ENCODE measurements at places on chromosomes 2 and 18.

GRCh38 chr2:100321179-100321865, 979 bp downstream of the LONRF2 start:
- no peak for DNase-seq

DNA sequence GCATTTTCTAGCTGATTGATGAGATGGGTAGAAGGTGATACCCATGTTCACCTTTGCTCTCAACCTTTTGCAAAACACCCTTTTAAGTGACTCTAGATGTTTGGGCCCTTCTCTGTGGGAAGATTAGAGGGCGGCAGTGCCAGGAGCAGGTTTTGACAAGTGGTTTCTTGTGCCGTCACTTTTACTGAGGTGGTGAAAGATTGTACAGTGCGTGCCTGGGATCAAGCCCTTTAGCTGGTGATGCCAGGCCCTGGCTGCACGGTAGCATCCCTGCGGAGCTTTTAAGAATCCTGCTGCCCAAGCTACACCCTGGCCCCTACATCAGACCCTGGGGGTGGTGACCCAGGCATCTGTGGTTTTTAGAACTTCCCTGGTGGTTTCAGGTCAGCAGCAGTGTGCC, 29.1 kb downstream of the MTCL1 start:
- no peak for DNase-seq

- no peak for DNase-seq
These were observed 6.0 kb downstream of the GAREM2 start for GRCh38 chr2:26178746-26179436.

GRCh38 chr18:9140381-9140780, 3.8 kb downstream of the ANKRD12 start:
- no peak for DNase-seq

GRCh38 chr2:200428961-200429665, 80.8 kb downstream of the KCTD18 start:
- DNase-seq = no peak

DNA sequence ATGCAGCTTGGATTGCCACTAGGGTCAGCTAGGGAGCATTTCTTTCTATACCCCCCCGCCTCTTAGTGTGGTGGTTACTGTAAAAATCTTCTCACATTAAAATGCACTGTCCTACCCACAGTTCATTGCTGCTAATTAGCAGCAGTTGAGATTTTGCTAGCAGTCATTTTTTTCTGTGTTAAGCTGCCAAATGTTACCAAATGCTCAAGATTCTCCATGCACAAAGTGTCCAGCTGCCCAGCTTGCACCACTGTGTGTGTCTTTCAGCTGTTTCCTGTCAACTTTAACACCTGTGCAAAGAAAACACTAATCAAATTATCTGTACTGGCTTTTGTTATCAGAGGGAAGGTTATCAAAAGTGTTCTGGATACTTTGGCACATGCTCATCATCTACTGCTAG, 679.3 kb downstream of the NR4A2 start:
- no peak for DNase-seq

DNA sequence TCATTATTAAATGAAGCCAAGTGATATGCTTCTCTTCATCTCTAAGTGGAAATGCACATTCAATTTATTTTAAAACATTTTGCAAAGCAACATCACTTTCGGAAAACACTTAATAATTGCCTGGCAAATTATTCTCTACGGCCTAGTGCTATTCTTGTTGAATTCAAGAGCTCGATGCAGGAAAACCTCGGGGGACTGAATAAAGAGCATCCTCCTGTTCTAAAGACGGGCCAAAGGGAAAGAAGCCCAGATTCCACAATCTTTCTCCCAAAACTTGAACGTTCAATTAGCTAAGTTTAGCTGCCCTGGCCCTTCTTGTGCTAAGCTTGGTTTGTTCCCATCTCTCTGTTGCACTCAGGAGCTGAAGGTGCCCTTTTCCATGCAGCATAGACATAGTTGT, 23.2 kb upstream of the SEH1L start:
- no peak for DNase-seq

DNA sequence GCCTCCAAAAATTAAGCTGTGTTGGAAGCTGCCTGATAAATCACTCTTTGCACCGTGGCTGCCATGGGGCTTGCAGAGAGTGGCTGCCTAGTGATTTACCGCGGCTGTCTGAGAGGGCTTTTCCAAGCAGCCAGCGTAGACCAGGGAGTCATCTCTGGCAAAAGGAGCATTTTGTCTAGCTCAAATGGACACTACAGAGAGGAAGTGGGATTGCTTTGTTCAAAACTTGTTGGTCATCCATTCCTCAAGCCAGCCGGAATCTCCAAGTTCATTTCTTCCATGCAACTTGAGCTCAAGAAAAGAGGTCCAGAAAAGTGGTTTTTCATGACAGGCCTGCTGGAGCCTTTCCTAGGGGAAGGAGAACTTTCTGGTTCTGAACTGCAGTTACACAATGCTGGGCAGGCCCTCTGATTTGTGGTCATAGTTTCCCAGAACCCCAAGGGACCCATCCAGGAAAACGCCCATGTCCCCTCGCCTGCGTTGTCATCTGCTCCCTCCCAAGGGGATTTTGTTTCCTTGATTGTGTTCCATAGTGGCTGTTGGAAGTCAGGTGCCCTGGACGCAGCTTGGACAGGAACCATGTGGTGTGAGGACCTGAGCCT, 108.1 kb downstream of the TRIB2 start:
- DNase-seq = no peak

DNA sequence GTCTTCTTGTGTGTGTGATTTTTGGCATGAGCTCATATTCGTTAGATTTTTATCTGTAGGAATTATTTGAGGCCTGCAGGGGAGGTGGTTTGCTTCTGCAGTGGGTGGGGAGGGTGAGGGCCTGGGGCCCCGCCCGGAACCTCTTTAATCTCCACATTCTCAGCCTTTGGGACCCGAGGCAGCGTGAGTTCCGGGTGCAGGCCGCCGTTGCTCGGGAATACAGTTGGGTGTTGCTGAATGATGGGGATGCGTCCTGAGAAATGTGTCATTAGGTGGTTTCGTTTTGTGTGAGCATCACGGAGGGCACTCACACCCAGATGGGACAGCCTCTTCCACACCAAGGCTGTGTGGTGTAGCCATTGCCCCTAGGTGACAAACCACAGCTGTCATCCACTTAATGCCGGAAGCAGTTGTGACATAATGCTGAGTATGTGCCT, 13.7 kb upstream of the GAL3ST2 start:
- no peak for DNase-seq

GRCh38 chr2:211390536-211391188, 834.3 kb downstream of the CPS1 start:
- DNase-seq = no peak

GRCh38 chr2:178280244-178280852, 86.0 kb downstream of the OSBPL6 start:
- DNase-seq = no peak

DNA sequence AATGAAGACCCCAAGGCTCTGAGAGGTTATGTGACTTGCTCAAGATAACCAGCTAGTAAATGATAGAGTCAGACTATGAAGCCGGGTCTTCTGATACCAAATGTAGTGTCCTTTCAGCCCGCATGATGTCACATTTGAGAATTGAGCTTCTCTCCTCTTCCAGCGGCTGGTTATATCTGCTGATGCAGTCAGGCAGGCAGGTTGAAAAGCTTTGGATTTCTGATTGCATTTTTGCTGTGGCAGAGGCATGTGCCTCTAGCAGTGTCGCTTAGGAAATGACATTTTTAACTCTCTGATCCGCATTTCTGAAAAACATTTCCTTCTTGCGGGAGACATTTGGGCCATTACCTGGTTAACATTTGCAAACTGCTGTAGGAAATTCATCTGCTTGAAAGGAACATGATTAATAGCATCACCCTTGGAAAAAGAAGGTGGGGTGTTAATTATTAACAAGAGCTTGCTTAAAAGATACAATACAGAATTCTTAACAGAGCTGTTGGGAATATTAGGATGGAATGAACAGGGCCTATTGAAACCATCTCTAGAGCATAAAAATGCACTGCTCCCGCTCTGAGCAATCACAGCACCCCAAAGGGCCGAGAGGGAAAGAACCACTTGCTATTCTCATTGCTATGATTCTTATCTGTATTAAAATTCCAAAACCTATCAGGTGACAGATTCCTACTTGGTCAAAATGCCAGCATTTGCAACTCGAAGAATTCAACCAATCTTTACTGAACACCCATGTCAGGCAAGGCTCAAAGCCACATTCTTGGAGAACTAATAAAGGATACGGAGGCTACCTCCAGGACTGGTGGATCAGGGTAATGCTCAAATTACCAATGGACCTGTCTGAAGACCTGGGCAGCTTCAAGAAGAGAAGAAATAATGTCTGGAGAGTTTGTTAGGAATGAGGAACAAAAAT, 25.9 kb downstream of the MRO start:
- no peak for DNase-seq

DNA sequence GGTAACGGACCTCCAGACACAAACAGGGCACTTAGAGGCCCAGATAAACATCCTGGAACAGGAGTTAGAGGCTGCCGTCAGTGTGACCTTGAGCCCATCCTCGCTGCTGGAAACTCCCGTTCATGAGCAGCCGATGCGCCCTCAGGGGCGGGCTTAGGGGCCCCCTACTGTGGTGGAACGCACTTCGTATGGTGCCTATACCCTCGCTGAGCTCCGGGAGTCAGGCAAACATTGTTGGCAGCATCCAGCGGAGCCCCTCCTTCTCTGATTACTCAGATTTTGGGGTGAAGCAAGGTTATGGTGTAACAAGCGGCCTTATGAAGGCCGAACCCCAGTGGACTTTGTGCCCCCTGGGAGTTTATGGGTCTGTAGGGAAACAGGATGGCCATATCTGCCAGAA, 205.3 kb upstream of the SYT4 start:
- no peak for DNase-seq

- DNase-seq = no peak
These were observed 16.7 kb upstream of the LYPD6B start for GRCh38 chr2:149021761-149022160.

DNA sequence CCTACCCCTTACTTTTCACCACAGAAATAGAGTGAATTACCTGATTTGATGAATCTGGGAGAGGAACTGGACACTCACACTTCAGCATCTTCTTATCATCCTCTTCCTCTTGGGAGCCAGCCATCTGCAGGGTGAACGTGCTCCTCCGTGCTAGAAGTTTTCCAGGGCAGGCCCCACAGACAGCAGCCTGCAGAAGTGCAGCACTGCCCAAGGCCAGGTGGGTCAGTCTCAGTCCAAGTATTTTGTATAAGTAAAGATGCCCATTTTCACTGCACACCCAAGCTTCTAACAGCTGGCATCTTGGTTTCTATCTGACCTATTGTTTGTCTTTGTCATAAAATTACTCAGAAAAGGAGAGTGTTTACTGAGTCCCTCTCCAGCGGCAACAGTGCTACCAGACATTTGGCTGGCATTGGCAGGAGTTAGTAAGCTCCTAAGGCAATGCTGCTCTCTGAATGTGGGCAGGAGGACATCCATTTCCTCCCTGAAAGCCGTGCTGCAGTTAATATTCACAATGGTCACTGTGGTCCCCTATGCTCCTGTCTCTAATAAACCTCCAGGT, 222.6 kb upstream of the CTAGE1 start:
- DNase-seq = no peak

DNA sequence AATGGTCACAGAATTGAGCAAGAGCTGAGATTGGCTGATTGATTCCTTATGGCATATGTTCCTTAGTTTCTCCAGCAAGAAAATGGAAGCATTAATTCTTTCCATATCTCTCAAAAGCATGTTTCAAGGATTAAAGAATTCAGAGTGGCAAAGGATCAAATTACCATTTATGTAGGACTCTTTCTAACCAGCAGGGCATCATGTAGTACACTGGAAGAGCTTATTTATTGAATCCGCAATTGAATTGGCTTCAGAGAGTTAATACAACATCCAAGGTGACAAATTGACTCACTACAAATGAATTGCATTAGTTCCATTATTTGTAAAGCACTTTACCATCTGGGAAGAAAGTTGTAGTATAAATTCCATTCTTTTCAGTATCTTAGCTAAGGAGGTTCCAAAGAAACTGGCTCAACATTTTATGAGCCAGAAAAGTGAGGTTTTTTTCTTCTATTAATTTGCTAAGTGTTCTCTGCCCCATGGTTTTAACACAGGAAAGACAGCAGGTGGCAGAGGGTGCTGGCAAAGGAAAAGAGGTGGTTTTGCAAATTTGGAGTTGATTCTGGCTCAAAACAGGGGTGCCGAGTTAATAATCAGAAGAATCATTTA, 409.9 kb downstream of the MTX2 start:
- DNase-seq = no peak

- peak; percentile 45 for DNase-seq
These were observed 80.2 kb downstream of the SLC8A1 start for GRCh38 chr2:40371525-40372282.

GRCh38 chr18:76174451-76174850, 320.6 kb downstream of the ZNF516 start:
- DNase-seq = no peak

GRCh38 chr18:26543373-26543772, 5.0 kb downstream of the KCTD1 start:
- no peak for DNase-seq

DNA sequence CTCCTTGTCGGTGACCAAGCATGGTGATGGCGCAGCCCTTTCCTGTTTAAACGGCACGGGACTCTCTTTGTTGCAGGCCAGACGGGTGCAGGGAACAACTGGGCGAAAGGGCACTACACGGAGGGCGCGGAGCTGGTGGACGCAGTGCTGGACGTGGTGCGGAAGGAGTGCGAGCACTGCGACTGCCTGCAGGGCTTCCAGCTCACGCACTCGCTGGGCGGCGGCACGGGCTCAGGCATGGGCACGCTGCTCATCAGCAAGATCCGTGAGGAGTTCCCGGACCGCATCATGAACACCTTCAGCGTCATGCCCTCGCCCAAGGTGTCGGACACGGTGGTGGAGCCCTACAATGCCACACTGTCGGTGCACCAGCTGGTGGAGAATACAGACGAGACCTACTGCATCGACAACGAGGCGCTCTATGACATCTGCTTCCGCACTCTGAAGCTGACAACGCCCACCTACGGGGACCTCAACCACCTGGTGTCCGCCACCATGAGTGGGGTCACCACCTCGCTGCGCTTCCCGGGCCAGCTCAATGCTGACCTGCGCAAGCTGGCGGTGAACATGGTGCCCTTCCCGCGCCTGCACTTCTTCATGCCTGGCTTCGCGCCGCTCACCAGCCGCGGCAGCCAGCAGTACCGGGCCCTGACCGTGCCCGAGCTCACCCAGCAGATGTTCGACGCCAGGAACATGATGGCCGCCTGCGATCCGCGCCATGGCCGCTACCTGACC, 17.1 kb downstream of the TUBB6 start:
- DNase-seq = no peak

Data from AG04450 (cell line).